HepG2 (cell line): ENCODE measurements at places on chromosomes 5 and 9. TPM values are rescaled to one million over a fixed set of nuclear protein-coding genes. Genes with fewer than 3 reads are reported as not detected.
A peak's percentile ranks its signal among the peaks of the same experiment; 100 is the strongest.

PCDHA10 gene
- 0.02 TPM in 1 of 2 replicates, not detected in the other for total RNA-seq

ST6GALNAC4 gene
- total RNA-seq, result 14.8 and 18.8 TPM in 2 replicates

ZNF354C gene
- total RNA-seq, result 0.02 and 0.03 TPM in 2 replicates

FGF1 gene
- not detected in 2 replicates for total RNA-seq

C7 gene
- total RNA-seq, result 3.5 and 3.6 TPM in 2 replicates

ADAM19 gene
- total RNA-seq, result 0.24 and 0.38 TPM in 2 replicates

TRIM36 gene
- 2.0 and 2.4 TPM in 2 replicates for total RNA-seq

DNA sequence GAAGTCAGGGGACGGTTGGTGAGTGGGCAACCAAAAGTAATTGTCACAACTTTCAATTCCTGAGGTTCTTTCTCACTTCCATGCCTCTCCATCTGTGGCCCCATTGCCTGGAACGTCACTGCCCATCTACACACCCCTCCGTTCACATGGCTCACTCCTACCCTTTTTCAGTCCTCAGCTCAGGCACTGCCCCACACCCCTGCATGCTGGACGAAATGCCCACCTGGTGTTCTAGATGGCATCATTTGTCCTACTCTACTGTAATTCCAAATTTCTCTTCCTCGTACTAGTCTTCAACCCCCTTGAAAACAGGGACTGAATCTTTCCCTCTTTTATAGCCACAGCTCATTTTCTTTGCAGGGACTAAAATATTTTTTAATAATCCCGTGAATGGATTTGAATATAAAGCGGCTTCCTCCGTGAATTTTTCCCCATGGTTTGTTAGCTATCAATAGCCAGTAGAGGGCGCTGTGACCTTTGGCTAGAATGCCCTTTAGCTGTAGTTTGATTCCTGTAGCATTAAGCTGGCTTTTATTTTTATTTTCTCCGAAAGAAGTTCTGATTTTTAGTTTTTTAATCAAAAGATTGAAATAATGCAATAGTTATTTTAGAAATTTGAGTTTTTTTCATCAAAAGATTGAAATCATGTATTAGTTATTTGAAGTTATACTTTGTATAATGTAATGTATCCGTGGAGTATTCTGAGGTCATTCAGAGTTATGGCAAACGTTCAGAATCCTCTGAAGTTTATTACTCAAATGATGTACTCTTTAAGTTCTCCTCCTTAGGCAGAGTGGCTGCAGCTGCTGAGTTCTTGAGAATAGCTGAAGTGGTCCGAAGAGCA is 232.1 kb downstream of the SH3GL2 start:
- DNase-seq, result peak; percentile 41
- H3K27me3 ChIP-seq, result no peaks in the 10 kb centered on the region
- H3K36me3 ChIP-seq, result no peaks in the 10 kb centered on the region
- H3K27ac ChIP-seq, result no peak overlapping the region
- H3K4me1 ChIP-seq, result no peaks in the 10 kb centered on the region

DNA sequence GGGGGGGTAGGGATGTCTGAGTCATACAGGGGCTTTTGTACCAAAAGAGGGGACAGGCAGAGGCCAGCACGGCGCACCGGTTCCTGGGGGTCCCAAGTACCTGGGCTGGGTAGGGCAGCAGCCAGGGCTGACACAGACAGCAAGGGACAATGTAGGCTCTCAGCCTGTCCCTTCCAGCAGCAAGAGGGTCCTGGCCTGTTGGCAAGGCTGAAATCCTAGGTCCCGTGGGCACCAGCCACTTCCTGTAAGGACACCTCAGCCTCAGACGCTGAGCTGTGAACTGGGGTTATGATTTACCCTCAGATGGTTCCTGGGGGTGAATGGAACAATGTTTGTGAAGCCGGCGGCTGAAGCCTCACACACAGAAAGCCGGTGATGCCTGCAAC is 41.3 kb downstream of the NACC2 start:
- no peak for DNase-seq
- no peaks in the 10 kb centered on the region for H3K27me3 ChIP-seq
- H3K27ac ChIP-seq, result no peak overlapping the region

DNA sequence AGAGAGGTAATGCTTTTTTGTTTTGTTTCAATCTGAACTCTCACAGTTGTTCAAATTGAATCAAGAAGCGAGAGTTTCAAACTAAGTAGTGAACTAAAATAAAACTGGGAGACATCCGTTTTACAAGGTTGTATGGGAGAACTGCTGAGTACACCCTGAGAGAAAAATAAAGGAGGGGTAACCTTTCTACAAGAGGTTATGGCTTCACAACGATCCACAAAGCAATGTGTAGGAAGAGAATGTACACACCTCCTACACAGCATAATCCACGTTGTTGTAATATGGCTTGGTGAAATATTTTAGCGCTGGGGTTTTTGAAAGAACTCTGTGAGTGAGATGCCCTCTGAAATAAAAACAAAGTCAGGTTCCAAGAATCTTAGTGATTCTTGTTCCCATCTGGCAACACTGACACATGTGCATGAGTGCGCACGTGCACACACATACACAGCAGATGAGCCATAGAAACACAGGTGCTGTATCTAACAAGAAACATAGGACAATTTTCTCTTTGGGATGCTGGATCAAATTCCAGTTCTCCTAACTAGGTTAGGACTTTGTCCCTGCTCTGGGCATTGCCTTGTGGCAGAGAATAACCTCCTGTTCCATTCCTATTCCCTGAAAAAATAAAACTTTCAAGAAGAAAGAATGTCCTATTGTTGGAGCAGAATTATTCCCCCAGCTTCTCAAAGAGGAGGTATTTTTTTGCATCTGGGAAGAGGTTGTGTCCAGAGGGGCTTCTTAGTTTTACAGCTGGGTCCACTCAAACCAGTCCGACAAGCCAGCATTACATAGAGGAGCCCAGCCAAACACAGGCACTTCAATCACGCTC is 94.5 kb upstream of the EFNA5 start:
- no peaks in the 10 kb centered on the region for H3K27me3 ChIP-seq
- no peaks in the 10 kb centered on the region for H3K36me3 ChIP-seq
- no peaks in the 10 kb centered on the region for H3K4me1 ChIP-seq
- H3K4me3 ChIP-seq, result no peak overlapping the region

DNA sequence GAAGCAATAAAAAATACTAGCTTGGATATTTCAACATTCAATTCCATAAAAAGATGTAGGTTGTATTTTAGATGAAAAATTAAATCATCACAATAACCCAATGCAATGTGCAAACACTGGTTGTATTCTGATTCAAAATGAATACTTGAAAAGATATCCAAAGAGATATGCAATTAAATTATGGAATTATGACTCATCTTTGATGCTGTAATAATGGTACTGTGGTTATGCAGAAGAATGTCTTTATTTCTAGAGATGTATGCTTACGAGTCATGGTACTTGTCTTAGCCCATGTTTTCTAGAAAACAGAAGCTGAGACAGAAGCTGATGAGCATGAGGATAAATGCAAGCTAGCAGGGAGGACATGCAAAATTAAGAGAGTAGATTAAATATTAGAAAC is 1941.4 kb upstream of the NUDT12 start:
- no peak for DNase-seq
- no peaks in the 10 kb centered on the region for H3K36me3 ChIP-seq
- no peaks in the 10 kb centered on the region for H3K4me1 ChIP-seq
- no peaks in the 10 kb centered on the region for H3K27me3 ChIP-seq
- H3K27ac ChIP-seq, result no peak overlapping the region
- no peak overlapping the region for H3K4me3 ChIP-seq

GRCh38 chr5:37859805-37860204 is 20.0 kb upstream of the GDNF start:
- no peak overlapping the region for H3K27ac ChIP-seq
- no peaks in the 10 kb centered on the region for H3K36me3 ChIP-seq
- H3K27me3 ChIP-seq, result no peaks in the 10 kb centered on the region
- H3K4me3 ChIP-seq, result no peak overlapping the region

GRCh38 chr5:3027185-3027865 is 275.8 kb upstream of the IRX2 start:
- no peaks in the 10 kb centered on the region for H3K27me3 ChIP-seq
- DNase-seq, result no peak
- no peaks in the 10 kb centered on the region for H3K36me3 ChIP-seq
- H3K4me1 ChIP-seq, result no peaks in the 10 kb centered on the region

DNA sequence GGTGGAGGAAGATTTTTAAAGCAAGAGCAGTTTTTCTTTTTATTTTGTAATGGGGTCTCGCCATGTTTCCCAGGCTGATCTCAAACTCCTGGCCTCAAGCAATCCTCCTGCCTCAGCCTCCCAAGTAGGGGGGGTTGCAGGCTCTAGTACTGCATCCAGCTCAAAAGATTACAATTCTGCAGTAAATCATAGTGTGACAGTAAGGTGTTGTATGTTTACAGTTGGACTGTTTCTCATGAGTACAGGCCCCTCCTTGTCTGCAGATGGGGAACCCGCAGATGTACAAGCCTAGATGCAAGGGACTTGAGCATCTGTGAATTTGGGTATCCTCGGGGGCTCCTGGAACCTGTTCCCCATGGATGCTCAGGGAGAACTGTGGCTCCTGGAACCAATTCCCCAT is 3.3 kb downstream of the CCT5 start:
- peaks cover 72% of the 10 kb centered on the region for H3K4me1 ChIP-seq
- no peak overlapping the region for H3K27ac ChIP-seq
- DNase-seq, result no peak
- no peak overlapping the region for H3K4me3 ChIP-seq

GRCh38 chr9:106110483-106110882 is 416.1 kb downstream of the TMEM38B start:
- DNase-seq, result no peak
- no peaks in the 10 kb centered on the region for H3K36me3 ChIP-seq
- no peak overlapping the region for H3K27ac ChIP-seq
- no peaks in the 10 kb centered on the region for H3K27me3 ChIP-seq
- H3K4me3 ChIP-seq, result no peak overlapping the region
- no peaks in the 10 kb centered on the region for H3K4me1 ChIP-seq

DNA sequence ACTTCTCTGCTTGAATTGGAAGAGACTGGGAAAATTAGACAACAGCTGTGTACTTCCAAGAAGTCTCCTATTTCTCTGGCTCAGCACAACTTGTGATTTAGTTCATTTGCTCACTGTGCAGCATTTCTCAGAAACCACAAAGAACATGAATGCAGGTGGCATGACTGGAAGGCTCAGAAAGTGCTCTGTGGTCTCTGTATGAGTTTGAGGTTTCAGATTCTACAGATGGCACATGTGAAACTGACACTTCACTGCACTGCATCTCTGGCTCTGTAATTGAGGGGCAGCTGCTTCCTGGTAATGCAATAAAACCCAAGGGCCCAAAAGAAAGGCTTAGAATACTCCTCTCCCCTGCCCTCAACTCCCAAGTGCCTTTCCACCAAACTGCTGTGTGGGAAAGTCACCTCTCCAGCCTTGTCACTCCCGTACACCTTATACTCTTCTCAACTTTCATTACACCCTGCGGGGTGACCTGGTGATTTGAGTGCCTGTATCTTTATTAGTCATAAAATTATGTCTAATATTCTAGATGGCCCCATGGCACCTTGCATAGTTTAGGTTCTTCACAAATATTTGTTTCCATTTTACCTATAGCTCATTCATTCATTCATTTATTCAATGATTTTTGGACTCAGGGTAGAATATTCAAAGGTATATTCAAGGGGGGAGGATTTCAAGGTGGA is 82.5 kb downstream of the ESM1 start:
- H3K27me3 ChIP-seq, result no peaks in the 10 kb centered on the region
- DNase-seq, result no peak
- no peak overlapping the region for H3K27ac ChIP-seq
- H3K36me3 ChIP-seq, result no peaks in the 10 kb centered on the region

DNA sequence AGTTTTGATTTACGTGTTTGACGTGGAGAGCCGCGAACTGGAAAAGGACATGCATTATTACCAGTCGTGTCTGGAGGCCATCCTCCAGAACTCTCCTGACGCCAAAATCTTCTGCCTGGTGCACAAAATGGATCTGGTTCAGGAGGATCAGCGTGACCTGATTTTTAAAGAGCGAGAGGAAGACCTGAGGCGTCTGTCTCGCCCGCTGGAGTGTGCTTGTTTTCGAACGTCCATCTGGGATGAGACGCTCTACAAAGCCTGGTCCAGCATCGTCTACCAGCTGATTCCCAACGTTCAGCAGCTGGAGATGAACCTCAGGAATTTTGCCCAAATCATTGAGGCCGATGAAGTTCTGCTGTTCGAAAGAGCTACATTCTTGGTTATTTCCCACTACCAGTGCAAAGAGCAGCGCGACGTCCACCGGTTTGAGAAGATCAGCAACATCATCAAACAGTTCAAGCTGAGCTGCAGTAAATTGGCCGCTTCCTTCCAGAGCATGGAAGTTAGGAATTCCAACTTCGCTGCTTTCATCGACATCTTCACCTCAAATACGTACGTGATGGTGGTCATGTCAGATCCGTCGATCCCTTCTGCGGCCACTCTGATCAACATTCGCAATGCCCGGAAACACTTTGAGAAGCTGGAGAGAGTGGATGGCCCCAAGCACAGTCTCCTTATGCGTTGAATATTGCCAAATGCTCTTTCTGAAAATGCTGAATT is 850 bp downstream of the RRAGA start:
- no peak for DNase-seq
- peaks cover 27% of the 10 kb centered on the region for H3K4me1 ChIP-seq
- H3K27ac ChIP-seq, result peak overlapping the region; percentile 91
- no peaks in the 10 kb centered on the region for H3K36me3 ChIP-seq
- H3K4me3 ChIP-seq, result peak overlapping the region; percentile 92

DNA sequence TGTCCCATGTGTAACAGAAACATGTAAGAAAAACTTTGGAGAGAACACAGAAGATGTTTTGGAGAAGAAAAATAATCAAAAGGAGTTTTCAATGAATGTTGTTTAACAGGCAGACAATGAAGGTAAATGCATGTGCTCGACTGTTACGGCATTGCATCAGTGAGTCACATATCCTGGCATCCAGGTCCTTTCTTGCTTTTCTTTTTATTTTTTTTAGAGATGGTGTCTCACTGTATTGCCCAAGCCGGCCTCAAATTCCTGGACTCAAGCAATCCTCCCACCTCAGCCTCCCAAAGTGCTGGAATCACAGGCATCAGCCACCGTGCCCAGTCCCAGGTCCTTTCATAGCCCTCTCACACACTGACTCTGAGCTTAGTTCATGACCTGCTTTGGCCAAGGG is 181.8 kb downstream of the DTWD2 start:
- H3K4me3 ChIP-seq, result no peak overlapping the region
- no peaks in the 10 kb centered on the region for H3K4me1 ChIP-seq
- DNase-seq, result no peak
- H3K27ac ChIP-seq, result no peak overlapping the region

GRCh38 chr5:179316111-179316551 is 29.1 kb downstream of the ADAMTS2 start:
- no peak overlapping the region for H3K27ac ChIP-seq
- H3K4me3 ChIP-seq, result no peak overlapping the region
- no peaks in the 10 kb centered on the region for H3K36me3 ChIP-seq
- H3K27me3 ChIP-seq, result peaks cover 4% of the 10 kb centered on the region

DNA sequence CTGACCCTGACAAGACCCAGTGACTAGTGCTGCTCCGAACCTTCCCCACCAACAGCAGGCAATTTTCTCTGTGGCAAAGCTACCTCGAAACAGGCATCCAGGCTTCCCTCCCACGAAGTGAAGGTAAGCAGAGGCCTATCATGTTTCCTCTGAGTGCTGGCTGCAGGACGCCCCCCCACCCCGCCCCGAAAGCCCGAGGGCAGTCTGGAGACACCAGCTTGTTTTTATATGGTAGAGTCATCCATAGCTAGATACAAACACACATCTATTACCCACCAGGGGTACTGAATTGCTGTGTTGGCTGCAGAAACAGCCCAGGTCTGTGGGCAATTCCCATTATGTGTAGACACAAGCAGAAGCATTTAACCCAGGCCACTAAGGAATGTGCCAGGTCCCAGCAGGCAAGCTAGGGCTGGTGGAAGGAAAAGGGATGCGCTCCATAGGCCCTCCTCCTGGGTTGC is 40.4 kb downstream of the LIX1 start:
- H3K27ac ChIP-seq, result no peak overlapping the region
- no peaks in the 10 kb centered on the region for H3K36me3 ChIP-seq
- peaks cover 2% of the 10 kb centered on the region; the same call in 1 of the 2 replicates for H3K27me3 ChIP-seq
- DNase-seq, result no peak
